NCI-H82 (cell line): ENCODE measurements at places on chromosomes 16 and 17.

DNA sequence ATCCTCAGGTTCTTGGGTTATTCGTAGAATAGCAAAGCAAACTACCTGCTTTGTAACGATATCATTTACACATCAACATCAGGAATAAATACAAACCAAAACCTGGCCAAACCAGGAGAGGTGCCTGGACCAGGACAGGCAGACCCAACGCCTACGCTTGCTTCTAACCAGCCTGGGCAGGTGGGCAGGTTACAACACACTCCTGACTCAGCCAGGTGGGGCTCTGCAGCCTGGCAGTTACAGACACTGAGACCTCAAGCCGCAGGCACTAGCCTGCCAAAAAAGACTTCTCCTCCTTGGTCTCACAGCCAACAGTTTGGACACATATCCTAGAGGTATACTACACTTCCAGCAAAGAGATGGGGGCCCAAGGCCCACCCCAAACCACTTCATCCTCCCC is 14.0 kb downstream of the ANKRD11 start:
- DNase-seq = no peak

DNA sequence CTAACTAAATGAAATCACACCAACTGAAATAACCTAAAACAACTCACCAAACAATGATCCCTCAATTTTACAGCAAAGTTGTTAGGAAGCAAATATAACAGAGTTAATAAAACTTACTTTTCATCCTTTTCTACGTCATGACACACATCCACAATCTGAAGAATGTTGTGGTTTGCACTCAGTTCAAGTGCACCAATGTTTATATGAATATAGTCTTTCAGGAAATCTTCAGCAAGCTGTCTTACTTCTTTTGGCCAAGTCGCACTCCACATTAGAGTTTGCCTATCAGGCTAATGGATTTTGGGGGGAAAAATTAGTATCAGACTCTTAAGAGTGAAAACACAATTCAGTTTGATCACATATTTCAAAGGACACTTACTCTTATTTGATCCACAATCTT is 3.3 kb downstream of the DDX5 start:
- DNase-seq = no peak

GRCh38 chr17:21510686-21511362 is 134.7 kb downstream of the KCNJ12 start:
- no peak for DNase-seq

- DNase-seq = no peak
Observed at GRCh38 chr17:82633343-82633742, 14.9 kb downstream of the WDR45B start.

- no peak for DNase-seq
Observed at GRCh38 chr17:81403671-81404534, 8.6 kb downstream of the BAHCC1 start.

DNA sequence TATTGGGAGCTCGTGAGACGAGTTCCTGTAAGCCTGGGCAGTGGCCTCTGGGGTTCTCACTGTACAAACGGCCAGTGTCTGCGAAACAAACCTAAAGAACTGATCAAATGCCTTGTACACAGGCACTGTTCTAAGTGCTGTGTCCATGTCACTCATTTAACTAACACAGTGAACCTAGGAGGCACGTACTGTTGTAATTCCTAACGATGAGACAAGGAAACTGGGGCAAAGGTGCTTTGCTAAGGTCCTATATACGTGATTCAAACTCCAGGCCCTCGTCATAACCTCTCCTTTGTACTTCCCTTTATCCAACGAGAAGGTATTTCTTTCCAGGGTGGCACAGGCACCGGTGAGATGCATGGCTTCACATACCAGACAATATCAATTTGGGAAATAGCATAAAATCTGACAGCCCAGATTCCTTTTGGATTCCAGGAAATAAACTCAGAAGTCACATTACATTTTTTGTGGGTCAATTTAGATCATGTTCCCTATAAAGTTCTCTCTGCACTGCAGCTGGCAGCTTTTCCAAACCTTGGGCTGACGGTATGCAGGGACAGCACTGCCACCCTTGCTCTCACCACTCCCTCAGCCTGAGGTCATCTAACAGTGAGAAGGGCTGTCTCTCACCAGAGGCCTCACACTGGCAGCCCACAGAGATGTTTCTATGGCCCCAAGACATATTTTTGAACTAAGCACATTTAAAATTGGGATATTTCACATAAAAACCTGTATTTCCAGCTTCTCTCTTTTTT is 18.3 kb downstream of the GLYR1 start:
- no peak for DNase-seq

DNA sequence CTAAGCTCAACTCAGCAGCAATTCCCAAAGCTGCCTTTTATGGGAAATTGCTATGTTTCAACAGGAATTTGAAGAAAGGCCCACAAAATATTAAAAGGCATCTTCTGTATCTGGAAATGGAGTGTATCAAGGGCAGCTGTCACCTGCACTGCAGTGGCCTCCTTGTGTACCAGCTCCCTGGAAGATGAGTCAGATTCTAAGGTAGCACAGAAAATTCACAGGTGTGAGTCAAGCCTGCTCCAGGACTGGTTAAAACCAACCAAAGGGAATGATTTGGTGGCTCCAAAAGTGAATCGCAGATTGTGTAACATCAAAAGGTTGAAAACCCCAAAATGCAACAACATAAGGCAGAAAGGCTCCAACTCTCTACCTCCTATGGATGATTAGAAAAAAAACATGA is 296.4 kb downstream of the GRIN2A start:
- DNase-seq = no peak

- DNase-seq = no peak
Observed at GRCh38 chr17:42660692-42661345, 1.7 kb downstream of the TUBG2 start.

- no peak for DNase-seq
Observed at GRCh38 chr17:63345611-63346010, 100.5 kb downstream of the CYB561 start.

DNA sequence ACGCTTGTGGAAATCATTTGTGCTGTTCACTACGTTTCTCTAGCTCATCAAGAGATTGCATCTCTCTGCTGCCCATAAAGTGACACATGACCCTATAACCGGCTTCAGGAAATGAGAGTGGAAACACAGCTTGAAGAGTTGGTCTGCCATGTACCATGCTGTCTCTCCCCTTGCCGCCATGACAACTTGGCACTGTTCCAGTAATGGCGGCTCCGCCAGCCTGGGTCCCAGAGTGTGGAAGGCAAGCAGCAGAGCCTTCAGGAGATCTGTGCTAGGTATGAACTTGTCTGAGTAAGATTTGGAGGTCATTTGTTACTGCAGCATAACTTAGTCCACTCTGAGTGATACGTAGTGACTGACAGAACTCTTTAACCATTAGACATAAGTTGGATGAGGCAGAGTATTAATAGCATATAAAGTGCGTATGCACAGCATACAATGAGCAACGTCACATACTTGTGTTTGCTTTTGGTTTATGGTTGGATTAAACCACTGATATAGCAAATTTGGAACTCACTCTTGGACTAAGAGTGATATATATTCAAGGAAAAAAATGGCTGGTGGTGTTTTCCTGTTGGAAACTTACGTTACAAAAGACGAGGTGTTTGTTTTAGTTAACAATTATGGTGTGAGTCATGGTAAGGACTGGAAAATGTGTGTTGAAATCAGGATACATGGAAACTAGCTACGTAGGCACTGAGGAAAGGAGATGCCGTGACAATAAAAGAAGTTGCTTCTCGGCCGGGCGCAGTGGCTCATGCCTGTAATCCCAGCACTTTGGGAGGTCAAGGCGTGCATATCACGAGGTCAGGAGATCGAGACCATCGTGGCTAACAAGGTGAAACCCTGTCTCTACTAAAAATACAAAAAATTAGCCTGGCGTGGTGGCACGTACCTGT is 24.4 kb upstream of the PMP22 start:
- DNase-seq = peak; percentile 4

DNA sequence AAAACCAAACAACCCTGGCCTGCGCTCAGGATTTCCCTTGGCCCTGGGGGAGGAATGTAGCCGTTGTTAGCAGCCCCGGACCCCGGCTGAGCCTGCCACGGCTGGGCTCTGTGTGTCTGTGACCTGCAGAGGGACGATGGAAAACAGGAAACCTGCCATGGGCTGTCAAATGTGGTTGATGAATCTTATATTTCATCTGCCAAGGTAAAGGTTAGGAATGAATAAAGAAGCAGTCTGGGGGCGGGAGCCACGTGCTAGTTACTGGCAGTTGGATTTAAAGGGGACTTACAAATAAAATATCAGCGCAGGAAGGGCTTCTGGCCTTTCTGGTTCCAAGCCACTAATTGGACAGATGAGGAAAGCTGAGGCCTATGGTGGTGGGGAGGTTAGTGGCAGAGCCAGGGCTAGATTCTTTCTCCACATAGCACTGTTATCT is at the start of gene KRT23:
Gene KRT23 (minus strand): TSS at position 263 of the 436 bp plus-strand sequence. CDS start 1,043 bp downstream, outside the sequence.
- DNase-seq = no peak

- DNase-seq = peak; percentile 75
Observed at GRCh38 chr17:52170963-52171572, 12.6 kb upstream of the CA10 start.

- DNase-seq = peak; percentile 67
Observed at GRCh38 chr17:9343516-9343915, 232.1 kb downstream of the STX8 start.

DNA sequence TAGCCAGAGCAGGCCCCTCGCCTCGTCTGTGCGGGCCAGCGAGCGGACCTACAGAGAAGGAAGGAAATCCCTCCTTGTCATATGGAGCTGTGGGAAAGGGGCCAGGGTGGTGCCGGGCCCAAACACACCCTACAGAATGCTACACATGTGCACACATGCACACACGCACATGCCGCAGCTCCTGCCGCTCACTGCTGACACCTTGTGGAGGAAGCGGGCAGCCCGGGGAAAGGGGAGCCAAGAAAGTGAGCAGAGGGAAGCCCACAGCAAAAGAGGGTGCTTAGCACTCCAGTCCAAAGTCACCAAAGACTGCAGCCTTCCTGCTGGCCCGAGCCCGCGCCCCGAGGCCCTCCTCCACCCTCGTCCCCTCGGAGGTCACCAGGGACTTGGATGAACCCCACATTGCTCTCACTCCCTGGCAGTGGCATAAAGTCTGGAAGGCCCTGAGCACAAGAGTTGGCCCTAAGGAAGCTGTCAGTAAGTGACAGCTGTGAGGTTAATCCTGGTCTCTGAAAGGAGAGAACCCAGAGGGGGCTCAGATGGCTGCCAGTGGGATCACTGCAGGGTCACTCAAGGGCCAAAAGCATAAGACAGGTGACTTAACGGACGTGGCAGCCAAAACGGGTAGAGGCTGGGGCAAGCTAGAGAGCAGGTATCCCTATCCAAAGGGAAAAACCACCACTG is 68.2 kb downstream of the MYO18A start:
- peak; percentile 95 for DNase-seq

- DNase-seq = no peak
Observed at GRCh38 chr17:39001703-39002637, 34.8 kb upstream of the FBXO47 start.

DNA sequence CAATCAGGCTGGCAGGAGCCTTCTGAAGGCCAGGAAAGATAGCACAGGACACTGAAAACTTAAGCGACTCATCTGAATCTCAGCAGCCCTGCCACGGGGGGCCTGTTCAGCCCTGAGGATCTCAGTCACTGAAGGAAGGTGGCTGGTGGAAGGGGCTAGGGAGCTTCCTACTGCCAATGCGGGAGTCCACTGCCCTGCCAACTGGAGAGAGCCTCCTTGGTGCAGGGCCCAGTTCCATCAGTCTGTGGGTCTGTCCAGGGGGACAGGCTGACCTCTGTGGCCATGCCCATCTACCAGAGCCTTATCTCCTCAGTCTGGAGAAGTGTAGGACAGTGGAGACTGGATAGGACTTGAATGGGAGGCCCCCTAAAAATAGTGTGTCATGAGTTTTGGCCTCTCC is 1851.6 kb downstream of the TP53TG3F start:
- no peak for DNase-seq

GRCh38 chr17:49549691-49550678 is 25.7 kb upstream of the NXPH3 start:
- no peak for DNase-seq

DNA sequence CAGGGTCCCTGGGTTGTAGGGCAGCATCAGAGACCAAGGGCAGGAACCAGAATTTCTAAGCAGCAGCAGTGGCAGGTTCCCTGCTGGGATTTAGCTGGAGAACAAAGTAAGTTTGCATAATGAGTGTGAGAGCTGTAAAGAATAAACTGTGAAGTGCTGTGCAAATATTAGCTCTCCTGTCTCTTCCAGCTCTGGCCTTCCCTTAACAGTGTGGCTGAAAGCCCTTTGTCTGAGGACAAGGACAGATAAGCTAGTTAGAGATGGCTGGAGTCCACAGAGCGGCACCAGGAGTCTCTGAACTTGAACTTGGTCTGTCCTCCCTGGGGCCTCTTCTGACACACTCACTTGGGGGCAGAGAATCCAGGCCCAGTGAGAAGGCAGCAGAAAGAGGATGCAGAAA is 98.2 kb upstream of the WSCD1 start:
- DNase-seq = no peak
